Stimulated activated naive CD4-positive, alpha-beta T cell treated with Interleukin-2 at 50 U/mL for 16 hours (primary cell): ENCODE measurements at places on chromosomes 13 and 19.

- no peak for DNase-seq
Measured at GRCh38 chr13:113853518-113854237, 10.2 kb downstream of the GAS6 start.

- no peak for DNase-seq
Measured at GRCh38 chr19:27392027-27392632, 1820.8 kb downstream of the UQCRFS1 start.

DNA sequence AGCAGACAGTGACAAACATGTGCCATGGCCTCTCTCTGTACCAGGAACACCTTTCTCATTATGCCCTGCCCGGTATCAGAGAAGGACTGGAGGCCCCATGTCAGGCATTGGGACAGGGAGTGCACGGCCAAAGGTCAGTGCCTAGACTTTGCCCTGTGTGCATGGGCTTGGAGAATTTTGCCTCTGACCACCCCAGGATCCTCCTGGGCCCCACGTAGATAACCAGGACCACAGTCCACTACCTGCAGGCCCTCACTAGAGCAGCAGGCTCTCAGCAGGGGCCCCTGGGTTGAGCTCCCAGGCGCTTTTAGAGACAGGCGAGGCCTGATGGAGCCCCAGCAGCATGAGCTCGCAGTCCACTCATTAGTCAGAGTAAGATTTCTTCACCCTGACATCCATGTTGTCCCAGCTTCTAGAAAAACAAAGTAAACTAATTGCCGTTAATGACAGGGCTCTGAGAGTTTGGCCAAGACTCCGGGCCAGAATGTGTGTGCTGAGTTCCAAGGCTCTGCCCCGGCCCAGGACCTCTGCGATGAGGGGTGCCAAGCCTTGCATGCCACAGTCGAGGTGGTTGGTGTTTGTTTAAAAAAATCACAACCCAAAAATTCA lies 42.7 kb downstream of the CAPN12 start:
- no peak for DNase-seq

DNA sequence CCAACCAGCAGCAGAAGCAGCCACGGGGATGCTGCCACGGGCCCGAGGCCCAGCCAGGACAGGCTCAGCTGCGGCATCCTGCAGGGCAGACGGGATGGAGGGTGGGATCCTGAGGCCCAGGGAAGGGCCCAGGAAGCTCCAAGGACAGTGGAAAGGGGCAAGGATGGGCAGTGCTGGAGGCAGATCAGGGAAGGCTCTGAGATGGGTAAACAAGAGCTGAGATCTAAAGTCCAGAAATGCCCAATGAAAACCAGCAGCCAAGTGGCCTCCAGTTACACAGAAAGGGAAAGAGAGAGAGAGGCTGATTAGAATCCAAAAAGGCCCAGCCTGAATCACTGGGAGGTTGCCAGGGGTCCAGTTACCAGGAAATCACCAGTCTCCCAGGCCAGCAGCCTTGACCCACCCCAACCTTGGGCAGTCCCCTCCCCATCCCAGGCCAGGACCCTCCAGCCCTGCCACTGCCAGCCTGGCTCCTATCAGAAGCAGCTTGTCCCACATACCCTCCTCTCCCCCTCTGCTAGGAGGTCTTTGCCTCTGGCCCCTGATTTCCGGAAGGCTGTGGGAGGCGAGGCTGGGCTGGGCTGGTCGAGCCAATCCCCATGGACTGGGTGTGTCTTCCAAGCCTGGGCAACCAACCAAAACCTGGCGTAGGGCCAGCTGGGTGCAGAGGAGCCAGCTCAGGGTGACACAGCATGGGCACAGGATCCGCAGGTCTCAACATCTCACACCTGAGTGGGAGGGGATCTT lies at the start of gene CYP4F11:
TSS of gene CYP4F11 (minus strand) at position 198 of the 747 bp plus-strand sequence. CDS start at position 77, 121 bp downstream.
- DNase-seq: no peak

DNA sequence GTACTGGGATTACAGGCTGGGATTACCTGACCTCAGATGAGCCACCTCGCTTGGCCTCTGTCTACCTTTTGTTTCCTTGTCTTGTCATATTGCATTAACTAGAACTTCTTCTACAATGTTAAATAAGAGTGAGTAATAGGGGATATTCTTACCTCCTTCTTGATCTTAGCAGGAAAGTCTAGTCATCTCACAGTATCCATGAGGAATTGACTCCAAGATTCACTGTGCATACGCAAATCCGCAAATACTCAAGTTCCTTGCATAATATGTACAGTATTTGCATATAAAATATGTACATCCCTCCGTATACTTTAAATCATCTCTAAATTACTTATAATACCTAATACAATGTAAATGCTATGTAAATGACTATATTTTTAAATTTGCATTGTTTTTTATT lies 78.3 kb downstream of the POLR1D start:
- DNase-seq: no peak

GRCh38 chr13:99425485-99426341 lies 75.6 kb upstream of the TM9SF2 start:
- DNase-seq: peak; percentile 10

GRCh38 chr19:42487032-42487797 lies 41.1 kb downstream of the CEACAM1 start:
- DNase-seq: no peak

DNA sequence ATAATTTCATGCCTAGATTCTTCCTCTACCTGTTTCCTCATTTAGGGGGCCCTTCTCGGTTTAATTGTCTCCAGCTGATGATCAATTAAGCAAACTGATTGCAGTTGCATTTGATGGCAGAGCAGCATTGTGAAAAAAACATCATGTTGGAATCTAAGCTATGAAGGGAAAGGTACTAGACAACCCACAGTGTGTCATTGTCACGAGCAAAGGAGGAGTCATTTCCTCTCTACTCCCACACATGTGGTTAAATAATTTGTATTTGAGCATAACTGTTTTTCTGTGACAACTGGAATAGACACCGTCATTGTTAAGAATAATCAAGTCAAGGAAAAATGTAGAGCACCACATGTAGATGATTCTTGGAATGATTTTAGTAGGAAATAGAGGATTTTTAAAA lies 240.3 kb downstream of the DCT start:
- no peak for DNase-seq

DNA sequence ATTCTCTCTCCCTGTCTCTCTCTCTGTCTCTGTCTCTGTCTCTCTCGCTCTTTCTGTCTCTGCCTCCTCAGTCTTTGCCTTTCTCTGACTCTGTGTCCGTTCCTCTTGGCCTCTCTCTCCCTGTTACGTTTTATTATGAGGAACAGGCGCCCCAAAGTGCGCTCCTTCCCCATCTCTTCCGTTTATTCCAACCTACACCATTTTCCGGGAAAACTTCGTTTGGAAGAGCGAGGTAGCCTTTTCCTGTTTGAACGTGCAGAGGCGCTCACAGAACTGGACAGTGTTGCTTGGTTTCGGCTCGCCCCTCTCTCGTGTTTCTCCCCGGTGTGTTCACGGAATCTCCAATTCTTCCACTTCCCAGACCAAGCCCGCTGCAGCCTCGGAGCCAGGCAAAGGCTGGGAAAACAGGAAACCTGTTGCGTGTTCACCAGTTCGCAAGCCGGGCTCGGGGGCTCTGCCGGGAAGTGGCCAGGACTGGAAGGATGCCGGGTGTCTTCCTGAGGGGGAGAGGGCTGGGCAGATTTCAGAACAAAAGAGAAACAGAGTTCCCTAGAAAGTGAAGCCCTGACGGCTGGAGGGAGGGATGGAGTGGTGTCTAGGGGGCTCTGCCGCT lies 605 bp downstream of the TMEM255B start:
- no peak for DNase-seq

GRCh38 chr19:44356383-44357111 lies at the start of gene ZNF112:
Gene ZNF112, minus strand, starts transcription at chr19:44356680. Its CDS starts 16,141 bp downstream, at chr19:44340539.
- DNase-seq: no peak

DNA sequence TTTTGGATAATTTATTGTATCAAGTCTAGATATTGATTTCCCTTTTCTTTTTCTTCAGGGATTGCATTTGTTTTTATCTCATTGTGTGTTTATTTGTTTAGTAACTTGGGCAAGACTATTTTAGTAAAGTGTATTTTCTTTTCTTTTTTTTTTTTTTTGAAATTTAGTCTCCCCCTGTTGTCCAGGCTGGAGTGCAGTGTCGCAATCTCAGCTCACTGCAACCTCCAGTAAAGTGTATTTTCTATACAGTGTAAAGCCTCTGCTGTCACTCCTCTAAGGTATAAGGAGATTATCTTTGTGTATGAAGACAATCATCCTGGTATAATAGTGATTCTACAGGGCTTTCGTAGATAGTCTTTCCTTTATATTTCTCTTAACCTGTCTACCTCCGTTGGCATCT lies 2546.0 kb downstream of the PCDH9 start:
- DNase-seq: no peak

- DNase-seq: no peak
Measured at GRCh38 chr13:66751691-66752090, 478.4 kb downstream of the PCDH9 start.
